Activated CD4-positive, alpha-beta T cell treated with anti-CD3 and anti-CD28 coated beads, Interleukin-2, Interleukin-4, amounts not matched to agents 100 ng/mL and 50 ng/mL, durations not matched to agents 16 hours and 8 hours (primary cell): ENCODE measurements at places on chromosomes 2 and 18.
A peak's percentile ranks its signal among the peaks of the same experiment; 100 is the strongest.

DNA sequence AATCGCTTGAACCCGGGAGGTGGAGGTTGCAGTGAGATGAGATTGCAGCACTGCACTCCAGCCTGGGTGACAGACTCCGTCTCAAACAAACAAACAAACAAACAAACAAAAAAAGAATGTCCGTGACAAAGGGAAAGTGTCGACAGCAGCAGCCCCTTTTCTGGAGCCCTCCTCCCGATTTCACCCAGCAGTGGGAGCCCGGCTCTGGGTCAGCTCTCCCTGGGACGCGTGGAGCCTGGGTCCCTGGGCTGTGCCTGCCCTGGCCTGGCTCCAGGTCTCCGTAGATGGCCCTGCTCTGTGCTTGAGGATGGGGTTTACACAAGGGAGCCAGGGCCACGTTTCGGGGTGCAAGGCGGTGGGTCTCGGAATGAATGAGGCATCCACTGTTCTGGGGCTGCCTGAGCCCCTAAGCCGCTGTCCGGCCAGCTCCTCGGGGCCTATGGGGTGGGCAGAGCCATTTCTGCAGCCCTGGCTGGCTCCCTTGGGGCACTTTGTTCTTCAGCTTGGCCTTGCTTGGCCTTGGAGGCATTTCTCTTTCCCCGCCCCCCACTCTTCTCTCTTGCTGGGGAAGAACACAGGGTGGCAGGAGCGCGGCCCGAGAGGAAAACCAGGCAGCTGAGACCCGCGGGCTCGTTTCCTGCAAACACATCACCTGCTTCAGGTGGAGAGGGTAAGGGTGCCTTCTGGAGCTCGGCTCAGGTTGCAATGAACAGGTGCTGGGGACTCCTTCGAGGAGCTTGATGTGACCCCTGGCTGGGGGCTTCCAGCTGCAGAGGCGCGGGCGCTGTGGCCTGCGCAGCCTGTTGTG lies 29.1 kb downstream of the RTP5 start:
- DNase-seq = no peak

DNA sequence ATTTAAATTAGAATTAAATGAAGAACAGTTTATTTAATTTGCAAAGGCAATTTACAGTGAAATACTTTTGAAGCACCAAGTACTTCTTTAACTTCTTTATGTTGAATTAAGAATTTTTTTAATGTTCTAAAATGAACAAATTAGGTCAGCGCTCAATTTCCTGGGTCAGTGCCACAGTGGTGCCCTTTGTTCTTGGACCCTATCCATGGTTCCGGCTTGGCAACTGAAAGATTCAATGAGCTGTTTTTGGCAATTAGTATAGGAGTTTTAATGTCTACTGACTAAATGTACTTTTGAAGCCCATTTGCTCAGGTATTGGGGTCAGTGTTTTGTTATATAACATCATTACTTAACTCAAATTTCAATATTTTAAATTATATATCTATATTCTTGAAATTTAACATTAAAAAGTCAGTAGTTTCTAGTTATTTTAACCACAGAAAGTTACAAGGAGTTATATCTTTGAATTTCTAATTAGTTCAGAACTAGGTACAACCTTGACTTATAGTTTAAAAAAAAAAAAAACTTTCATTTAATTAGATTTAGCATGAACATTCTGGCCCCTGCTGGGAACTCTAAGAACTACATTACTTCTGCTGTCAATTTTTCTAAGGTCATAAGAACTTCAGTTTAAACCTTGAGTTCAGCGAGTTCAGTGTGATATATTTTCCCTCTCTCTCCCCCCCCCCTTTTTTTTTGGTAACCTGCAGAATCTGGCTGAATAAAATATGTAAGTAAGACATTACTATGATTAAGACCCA lies 7.6 kb upstream of the MSTN start:
- DNase-seq = peak; percentile 27

DNA sequence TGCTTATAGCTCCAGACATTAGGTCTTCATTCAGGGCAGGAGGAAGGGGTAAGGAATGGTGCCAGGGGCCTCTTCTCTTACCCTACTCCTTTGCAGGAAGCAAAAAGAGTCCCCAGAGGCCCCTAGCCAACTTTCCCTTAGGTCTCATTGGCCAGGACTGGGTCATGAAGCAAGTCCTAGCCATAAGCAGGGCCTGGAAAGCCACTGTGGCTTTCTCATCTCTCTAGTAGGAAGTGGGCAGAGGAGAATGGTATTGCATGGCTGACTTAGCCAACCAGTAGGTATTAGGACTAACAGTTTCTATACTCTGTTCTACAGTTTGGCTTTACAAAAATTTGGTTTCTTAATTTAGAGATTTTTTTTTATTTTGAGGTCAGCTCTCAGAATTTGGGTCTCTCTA lies 4.8 kb downstream of the FAM228A start:
- DNase-seq = no peak

DNA sequence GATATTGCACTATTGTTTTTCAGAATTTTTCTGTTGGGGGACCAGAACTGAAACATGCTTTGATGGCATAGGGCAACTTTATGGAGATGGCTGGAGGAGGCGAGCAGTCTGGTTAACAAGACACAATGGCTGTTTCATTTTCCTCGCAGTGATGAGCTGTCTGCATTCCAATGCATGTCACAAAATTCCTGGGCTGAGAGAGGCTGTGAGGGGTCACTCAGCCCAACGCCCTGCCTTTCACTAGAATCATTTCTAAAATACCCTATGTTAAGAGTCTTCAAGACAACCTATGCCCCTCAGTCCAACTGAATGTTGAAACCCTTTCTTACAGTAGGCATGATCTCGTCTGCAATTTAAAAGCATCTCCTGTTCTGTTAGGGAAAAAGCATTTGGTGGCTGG lies 1090.0 kb downstream of the BCL11A start:
- DNase-seq = no peak

GRCh38 chr2:67008155-67008554 lies 389.0 kb upstream of the ETAA1 start:
- no peak for DNase-seq

DNA sequence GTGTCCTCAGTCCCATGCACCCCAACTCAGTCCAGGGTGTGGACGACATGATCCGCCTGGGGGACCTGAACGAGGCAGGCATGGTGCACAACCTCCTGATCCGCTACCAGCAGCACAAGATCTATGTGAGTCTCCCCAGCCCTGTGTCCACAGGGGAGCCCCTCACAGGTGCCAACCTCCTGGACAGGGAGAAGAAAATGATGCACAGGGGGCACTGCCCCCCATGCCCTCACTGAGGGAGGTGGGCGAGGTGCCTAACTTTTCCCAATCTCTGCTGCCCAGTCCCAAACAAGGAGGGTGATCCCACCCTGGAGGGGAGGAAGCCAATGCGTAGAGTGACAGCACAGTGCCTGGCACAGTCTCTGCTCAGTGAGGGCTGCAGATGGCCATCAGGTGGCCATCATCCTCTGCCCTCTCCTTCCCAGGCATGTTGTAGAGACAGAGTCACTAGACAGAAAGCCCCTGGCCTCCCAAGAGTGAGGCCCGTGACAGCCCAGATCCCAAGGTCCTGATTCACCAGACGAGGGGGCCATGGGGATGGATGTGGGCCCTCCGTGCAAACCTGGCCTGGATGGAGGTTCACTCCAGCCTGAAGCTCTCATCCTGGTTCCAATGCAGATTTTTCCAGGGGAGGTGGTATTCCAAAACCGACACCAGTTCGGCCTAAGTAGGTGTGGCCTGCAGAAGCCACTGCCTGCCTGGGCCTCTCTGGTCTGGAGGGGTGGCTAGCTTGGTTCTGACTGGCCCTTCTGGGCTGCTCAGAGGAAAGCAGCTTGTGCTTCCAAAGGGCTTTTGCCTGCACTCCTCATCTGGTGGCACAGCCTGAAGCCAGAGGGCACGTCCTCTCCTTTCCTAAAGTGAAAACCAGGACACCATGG lies 30.0 kb downstream of the MYO7B start:
- no peak for DNase-seq

- no peak for DNase-seq
Measured at GRCh38 chr2:88091943-88092342, 24.3 kb downstream of the SMYD1 start.

GRCh38 chr2:227347117-227347516 lies 22.1 kb downstream of the MFF start:
- DNase-seq = no peak

DNA sequence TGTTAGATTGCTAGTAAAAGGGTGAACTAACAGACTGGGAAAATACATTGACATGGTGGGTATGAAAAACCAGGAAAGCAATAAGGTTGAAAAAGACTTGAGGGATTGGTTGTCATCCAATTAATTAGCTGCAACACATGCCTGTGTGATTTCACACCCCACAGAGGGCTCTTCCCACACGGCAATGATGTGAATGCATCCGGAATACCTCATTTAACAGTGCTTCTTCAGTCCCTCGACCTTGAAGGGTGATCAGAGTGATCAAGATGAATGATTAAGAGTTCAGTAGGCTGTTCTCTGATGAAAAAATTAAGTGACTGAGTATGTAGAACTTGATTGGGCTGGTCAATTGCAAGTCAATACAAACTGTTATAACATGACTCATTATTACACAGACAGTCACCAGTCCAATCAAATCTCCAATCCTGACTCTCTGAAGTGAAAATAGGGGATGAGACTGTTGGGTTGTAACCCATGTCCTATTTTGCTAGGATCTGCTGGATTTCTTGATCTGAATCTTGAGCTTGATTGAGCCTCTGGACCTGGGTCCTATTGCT lies 924.9 kb upstream of the FAM98A start:
- DNase-seq = no peak

DNA sequence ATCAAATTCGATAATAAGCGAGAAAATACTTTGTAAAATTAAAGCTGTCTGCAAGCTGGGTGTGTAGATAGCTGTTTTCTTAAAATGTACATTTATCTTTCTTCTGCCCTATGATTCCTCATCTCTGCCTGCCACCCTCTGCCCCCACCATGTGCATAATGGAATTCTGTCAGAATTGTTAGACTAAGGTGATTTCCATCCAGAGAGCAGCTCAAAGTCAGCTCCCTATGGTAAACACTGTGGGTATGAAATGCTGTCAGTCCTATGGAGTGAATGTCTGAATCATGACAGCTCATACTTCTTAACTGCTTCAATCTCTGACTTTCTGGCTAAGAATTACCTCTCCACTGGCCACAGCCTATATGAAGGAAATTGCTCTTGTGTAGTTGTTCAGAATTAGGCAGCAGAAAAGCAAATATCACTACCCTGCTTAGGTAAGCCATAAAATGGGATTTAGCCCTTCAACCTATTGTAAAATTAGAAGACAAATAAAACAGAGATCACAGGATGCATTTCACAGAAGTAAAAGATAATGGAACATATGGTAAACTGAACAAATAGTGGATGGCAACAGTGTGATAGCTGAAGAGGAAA lies 137.7 kb downstream of the CD8B2 start:
- DNase-seq = no peak

GRCh38 chr2:31414601-31415241 lies at the start of gene XDH:
Gene XDH, minus strand, starts transcription at chr2:31414742. Its CDS starts 76 bp downstream, at chr2:31414666.
- DNase-seq = no peak

GRCh38 chr2:69384618-69385081 lies 2.4 kb downstream of the GFPT1 start:
- DNase-seq = no peak
